ENCODE measurements at places on chromosomes 3 and 15.
A peak's percentile ranks its signal among the peaks of the same experiment; 100 is the strongest.

DNA sequence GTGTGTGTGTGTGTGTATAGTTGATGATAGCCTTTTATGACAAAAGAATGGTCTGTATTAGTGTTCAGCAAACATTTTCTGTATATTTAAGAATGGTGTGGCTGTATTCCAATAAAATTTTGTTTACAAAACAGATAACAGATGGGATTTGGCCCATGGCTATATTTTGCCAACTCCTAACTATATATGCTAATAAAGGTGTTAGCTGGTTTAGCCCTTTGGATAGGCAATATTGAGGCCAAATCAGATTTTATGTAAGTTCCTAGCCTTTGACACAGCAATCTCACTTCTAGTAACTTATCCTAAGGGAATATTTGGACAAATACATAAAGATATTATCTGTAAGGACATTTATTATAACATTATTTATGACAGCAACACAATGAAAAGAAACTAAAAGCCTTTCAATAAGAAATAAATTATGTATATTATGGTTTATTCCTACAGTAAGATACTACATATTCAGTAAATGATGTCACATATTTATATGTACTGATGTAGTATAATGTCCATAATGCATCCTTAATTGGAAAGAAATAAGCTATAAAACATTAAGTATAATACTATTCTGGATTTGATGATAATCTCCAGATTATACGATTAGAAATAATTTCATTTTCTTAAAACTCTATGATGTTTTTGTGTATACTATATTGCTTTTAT is 264.0 kb downstream of the RBMS3 start:
- DNase-seq: no peak

- no peak for DNase-seq
These were observed 165.0 kb downstream of the SUCNR1 start for GRCh38 chr3:152038490-152038889.

DNA sequence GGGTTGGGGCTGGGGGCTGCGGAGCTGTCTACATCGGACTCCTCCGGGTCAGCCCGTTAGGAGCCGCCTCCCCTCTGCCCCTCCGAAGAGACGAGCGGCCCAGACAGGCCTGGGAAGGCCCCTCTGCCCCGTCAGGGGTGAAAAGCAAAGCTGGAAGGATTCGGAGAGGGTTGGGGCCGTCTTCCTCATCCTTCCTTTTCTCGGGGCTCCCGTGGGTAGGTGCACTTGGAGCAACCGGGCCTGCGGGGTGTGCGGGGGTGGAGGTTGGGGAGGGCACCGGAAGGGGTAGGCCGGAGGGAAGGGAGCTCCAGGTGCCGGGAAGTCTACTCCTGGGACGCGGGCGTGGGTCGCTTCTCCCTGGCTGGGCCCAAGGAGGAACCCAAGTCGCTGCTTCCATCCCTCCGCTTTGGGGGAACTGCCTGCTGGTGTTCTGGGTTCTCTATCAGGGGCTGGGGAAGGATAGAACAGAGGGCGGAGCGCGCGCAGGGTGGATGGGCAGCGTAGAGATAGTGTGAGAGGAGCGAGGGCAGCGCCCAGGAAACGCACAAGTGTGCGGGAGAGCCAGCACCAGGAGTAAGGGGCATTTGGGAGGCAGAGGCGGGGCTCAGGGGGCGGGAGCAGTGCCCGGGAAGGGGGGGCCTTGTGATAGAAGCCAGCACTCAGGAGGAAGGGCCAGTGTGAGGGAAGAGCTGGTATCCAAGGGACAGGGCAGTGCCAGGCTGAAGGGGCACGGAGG is 590 bp downstream of the POLR2H start:
- peak; percentile 82 for DNase-seq

- peak; percentile 80 for DNase-seq
These were observed 238.4 kb upstream of the MDFIC2 start for GRCh38 chr3:70550723-70551319.

DNA sequence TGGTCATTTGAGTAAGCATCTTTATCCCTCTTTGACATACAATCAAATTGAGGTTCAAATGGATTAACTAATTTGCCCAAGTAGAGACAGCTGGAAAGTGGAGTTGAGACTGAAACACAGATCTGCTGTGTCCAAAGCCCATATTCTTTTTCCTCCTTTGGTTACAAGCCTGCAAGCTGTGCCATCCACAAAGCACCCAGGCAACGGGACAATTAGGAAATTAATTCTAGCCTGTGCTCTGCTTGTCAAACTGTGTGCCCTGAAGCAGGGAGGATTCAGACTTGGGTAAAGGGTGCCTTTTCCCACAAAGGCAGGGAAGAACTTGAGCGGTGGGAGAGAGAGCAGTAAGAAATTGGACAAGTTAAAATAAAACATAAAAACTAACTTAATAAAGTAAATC is 127.9 kb downstream of the DTWD1 start:
- no peak for DNase-seq

GRCh38 chr3:28844298-28845005 is 436.4 kb upstream of the RBMS3 start:
- no peak for DNase-seq

GRCh38 chr3:60217156-60217911 is 1033.9 kb downstream of the FHIT start:
- no peak for DNase-seq

DNA sequence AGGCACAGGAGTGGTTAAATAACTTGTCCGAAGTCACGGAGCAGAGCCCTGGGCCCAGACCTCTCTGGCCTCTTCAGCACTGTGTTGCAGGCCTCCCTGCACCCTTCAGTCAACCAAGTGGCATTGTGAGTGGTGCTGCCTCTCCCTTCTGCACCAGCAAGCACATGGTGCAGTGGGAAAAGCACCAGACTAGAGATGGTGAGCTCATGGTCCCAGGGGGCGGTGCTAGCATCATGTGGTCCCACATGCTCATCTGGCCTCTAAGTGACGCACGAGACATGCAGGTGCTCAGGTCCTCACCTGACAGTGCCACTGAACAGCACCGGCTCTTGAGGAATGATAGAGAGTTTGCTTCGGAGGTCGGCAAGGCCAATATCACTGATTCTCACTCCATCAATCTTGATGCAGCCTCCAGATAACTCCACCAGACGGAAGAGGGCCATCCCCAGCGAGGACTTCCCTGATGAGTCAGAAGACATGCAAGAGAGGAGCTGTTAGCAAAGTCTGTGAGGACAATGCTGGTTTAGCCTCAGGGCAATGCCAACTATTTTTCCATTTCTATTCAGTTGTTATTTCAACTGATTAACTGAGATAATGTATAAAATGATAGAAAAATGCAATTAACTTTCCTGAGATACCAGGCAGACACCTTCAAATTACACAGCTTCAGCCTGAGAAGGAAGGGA is 53.1 kb upstream of the PARL start:
- DNase-seq: no peak

- no peak for DNase-seq
These were observed 39.8 kb downstream of the PRKCD start for GRCh38 chr3:53200501-53201498.
